ENCODE measurements at places on chromosomes 2 and 18. TPM values are rescaled to one million over a fixed set of nuclear protein-coding genes. Genes with fewer than 3 reads are reported as not detected.

Gene ST8SIA5
- 0.59 TPM for total RNA-seq

Gene PIK3C3
- total RNA-seq, result 38.3 TPM

Gene FBXO15
- total RNA-seq, result 1.5 TPM

Gene BOD1L2
- total RNA-seq, result not detected

Gene LONRF2
- total RNA-seq, result 2.8 TPM

Gene SLC9A4
- 1.3 TPM for total RNA-seq

Gene RNF152
- 60.2 TPM for total RNA-seq

Gene COBLL1
- total RNA-seq, result 25.9 TPM

Gene REG3G
- not detected for total RNA-seq

Gene RGPD4
- total RNA-seq, result not detected

Gene RESP18
- not detected for total RNA-seq

Gene KCNK3
- total RNA-seq, result 0.49 TPM

Gene PROKR1
- total RNA-seq, result 0.10 TPM

Gene TMEM87B
- total RNA-seq, result 22.2 TPM

Gene NIFK
- 46.1 TPM for total RNA-seq

Measured in skin of body (tissue), 3 donors.